ENCODE measurements at places on chromosomes 7 and 10. TPM values are rescaled to one million over a fixed set of nuclear protein-coding genes. Genes with fewer than 3 reads are reported as not detected.

DNA sequence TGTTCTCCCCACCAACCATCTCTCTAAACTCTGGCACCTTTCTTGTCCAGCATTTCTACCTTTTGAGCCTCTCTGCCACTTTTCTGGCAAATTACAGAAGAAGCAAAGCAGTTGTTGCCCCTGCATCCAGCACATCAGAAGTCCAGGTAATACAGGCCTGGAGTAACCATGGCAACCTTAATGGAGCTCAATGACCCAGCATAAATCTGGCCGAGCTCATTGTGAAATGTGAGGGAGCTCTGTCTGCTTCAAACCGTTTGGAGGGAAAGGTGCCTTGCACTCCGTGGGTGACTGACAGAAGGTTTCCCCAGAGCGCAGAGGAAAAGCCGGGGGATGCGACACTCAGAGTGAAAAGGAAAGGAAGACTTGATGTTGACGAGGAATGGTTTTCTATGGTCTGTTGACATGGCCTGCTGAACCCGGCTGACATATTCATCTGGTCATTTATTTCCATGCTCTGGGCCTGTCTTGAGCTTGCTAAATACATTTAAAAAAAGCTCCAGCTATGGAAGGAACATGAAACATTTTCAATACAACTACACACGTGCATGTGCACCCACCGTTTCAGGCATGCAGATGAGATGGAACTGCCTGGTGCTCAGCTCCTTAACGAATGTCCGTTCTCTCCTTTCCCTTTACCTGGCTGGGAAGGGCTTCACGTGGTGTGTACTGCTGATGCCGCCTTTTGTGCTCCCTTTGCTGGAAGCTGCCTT lies 74.9 kb downstream of the ADRA2A start:
- no peak overlapping the region for H3K4me3 ChIP-seq
- H3K36me3 ChIP-seq = no peaks in the 10 kb centered on the region
- H3K27ac ChIP-seq = no peak overlapping the region
- DNase-seq = no peak
- H3K4me1 ChIP-seq = no peaks in the 10 kb centered on the region

GRCh38 chr10:22679608-22680007 lies 34.8 kb downstream of the PIP4K2A start:
- H3K27ac ChIP-seq = peak overlapping the region; percentile 9
- H3K36me3 ChIP-seq = no peaks in the 10 kb centered on the region
- H3K4me1 ChIP-seq = peaks cover 77% of the 10 kb centered on the region
- no peak overlapping the region for H3K4me3 ChIP-seq
- H3K27me3 ChIP-seq = no peaks in the 10 kb centered on the region
- no peak for DNase-seq

The COBL gene
- total RNA-seq = not detected

The PNLIPRP1 gene
- not detected for total RNA-seq

GRCh38 chr10:113047963-113048781 lies 98.1 kb downstream of the TCF7L2 start:
- no peaks in the 10 kb centered on the region for H3K27me3 ChIP-seq
- no peaks in the 10 kb centered on the region for H3K36me3 ChIP-seq
- no peak overlapping the region for H3K27ac ChIP-seq
- H3K4me3 ChIP-seq = no peak overlapping the region
- no peak for DNase-seq

GRCh38 chr7:157932498-157933218 lies 595.9 kb downstream of the DNAJB6 start:
- DNase-seq = no peak
- H3K27ac ChIP-seq = no peak overlapping the region
- H3K27me3 ChIP-seq = no peaks in the 10 kb centered on the region
- no peaks in the 10 kb centered on the region for H3K4me1 ChIP-seq
- H3K4me3 ChIP-seq = no peak overlapping the region

Measured in CD4-positive, alpha-beta T cell (primary cell).